ENCODE measurements at places on chromosomes 5 and 9.

DNA sequence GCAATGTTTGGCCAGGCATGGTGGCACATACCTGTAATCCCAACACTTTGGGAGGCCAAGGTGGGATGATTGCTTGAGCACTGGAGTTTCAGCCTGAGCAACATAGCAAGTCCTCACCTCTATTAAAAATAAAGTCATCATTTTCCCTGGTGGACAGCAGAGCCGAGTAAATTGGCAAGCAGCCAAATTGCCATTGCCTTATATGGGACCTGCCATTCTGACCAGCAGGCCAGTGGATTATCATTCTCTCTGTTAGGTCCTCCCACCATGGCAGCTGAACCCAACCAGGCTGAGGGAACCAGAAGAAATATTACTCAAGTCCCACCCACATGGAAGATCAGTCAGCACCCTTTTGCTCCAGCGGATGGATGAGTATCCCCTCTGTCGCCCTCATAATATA, 1829.9 kb downstream of the EFNA5 start:
- H3K4me1 ChIP-seq: no peaks in the 10 kb centered on the region
- no peak overlapping the region for H3K4me3 ChIP-seq
- no peak for DNase-seq
- peaks cover 7% of the 10 kb centered on the region for H3K36me3 ChIP-seq
- H3K27me3 ChIP-seq: no peaks in the 10 kb centered on the region
- no peak overlapping the region for H3K27ac ChIP-seq

DNA sequence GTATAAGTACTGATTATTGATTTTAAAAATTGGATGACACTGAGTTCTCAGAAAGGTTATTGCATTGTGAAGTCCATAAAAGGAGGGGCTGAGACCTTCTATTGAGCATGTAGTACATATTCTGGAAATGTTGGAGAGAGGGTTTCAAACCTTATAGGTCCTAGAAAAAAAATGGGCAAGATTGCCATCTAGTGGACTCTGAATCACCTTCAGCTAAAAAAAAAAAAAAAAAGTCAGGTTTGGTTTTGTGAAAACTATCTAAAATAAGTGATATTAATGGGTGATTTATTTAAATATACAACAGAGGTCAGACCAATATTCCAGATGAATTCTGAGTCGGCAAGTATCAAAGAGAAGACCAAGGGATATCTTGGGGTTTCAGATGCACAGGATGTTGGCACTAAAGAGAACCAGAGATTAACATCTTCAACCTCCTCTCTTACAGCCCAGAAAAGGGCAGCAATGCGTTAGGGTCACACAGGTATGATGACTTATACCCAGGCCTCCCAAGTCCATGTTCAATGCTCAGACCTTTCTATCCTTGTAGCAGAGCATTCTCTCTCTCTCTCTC, 109.8 kb upstream of the NMUR2 start:
- H3K27me3 ChIP-seq: no peaks in the 10 kb centered on the region
- no peaks in the 10 kb centered on the region for H3K4me1 ChIP-seq
- DNase-seq: no peak
- no peaks in the 10 kb centered on the region for H3K36me3 ChIP-seq
- no peak overlapping the region for H3K4me3 ChIP-seq
- no peak overlapping the region for H3K27ac ChIP-seq

GRCh38 chr5:154479160-154479943, 1.3 kb upstream of the HAND1 start:
- H3K27me3 ChIP-seq: peaks cover 96% of the 10 kb centered on the region
- no peak overlapping the region for H3K27ac ChIP-seq
- no peaks in the 10 kb centered on the region for H3K4me1 ChIP-seq
- peak; percentile 47 for DNase-seq

- DNase-seq: no peak
- no peak overlapping the region for H3K4me3 ChIP-seq
- H3K4me1 ChIP-seq: no peaks in the 10 kb centered on the region
- H3K27ac ChIP-seq: no peak overlapping the region
- H3K36me3 ChIP-seq: no peaks in the 10 kb centered on the region
Measured at GRCh38 chr9:126503333-126504085, 110.2 kb upstream of the LMX1B start.

DNA sequence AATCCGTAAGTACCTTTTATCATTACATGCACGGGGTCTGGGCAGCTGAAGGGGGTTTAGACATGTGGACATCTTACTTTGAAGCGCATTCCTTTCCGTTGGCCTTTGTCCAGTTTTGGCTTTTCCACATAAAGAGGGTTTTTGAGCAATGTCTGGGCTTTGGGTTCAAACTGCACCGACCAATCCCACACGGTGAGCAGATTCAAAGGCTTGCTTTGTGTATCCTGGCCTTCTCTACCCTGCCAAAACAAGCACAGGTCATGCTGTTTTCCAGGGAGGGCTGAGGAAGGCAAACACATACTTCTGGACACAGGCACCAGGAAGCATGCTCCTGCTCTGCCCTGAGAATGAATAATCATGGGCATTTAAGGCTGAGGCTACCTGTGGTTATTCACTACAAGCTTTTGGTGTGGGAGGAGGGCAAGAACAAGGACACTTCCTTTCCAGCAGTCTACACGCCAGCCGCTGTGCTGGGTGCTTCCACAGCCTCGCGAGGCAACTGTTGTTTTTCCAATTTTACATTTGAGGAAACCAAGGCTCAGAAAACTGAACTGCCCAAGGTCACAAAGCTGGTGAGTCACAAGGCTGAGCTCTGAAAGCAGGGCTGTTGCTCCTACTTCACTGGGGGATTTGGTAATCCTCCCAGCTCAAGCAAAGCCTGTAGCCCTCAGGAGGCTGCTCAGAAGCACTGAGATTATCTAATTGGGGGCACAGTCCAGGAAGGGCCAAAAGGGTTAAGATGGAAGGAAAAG, 59.8 kb upstream of the GOLPH3 start:
- peaks cover 61% of the 10 kb centered on the region for H3K36me3 ChIP-seq
- no peaks in the 10 kb centered on the region for H3K4me1 ChIP-seq
- no peak overlapping the region for H3K27ac ChIP-seq

GRCh38 chr9:117835798-117836197, 131.6 kb downstream of the TLR4 start:
- H3K4me1 ChIP-seq: no peaks in the 10 kb centered on the region
- no peaks in the 10 kb centered on the region for H3K27me3 ChIP-seq
- no peak for DNase-seq
- H3K4me3 ChIP-seq: no peak overlapping the region
- H3K27ac ChIP-seq: no peak overlapping the region
- no peaks in the 10 kb centered on the region for H3K36me3 ChIP-seq

DNA sequence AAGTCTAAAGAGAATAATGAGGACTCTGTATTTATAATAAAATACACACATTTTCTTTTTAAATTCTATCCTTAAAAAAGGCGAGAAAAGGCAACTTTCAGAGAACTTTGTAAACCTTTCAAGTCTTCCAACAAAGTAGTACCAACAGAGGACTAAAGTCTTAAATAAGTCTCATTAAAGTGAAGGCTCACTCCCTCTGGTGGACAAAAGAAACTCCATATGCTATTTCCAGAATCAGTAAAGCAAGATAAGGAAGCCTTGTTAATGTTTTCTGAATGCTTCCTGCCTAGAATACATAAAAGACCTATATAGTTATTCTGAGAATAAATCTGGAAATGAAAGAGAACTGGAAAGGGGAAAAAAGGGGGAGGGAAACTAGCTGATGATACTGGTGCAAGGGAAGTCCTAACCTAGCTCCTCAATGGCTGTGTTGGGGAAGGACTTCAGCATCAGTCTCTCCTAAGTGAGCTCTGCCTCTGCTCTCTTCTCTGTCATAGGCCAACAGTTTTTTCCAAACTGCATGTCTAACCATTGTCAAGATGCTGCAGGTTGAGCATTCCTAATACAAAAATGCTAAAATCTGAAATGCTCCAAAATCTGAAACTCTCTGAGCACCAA, 7.2 kb downstream of the HMGCS1 start:
- H3K4me3 ChIP-seq: no peak overlapping the region
- H3K27ac ChIP-seq: no peak overlapping the region
- no peak for DNase-seq
- H3K36me3 ChIP-seq: peaks cover 30% of the 10 kb centered on the region
- peaks cover 5% of the 10 kb centered on the region for H3K4me1 ChIP-seq
- H3K27me3 ChIP-seq: no peaks in the 10 kb centered on the region

GRCh38 chr5:13955896-13956295, 11.4 kb upstream of the DNAH5 start:
- no peak for DNase-seq
- no peak overlapping the region for H3K27ac ChIP-seq
- no peaks in the 10 kb centered on the region for H3K4me1 ChIP-seq
- no peak overlapping the region for H3K4me3 ChIP-seq
- H3K27me3 ChIP-seq: no peaks in the 10 kb centered on the region
- H3K36me3 ChIP-seq: no peaks in the 10 kb centered on the region
